Subcutaneous preadipocyte (primary cell): ENCODE measurements at places on chromosomes 4 and X. TPM values are rescaled to one million over a fixed set of nuclear protein-coding genes. Genes with fewer than 3 reads are reported as not detected.

The PRDM8 gene
- 4.0 and 6.6 TPM in 2 replicates for total RNA-seq

The DNAAF6 gene
- not detected in 2 replicates for total RNA-seq

The AVPR2 gene
- total RNA-seq: not detected in 2 replicates

The N4BP2 gene
- 5.7 and 6.2 TPM in 2 replicates for total RNA-seq

The HSD17B11 gene
- total RNA-seq: 36.9 and 49.2 TPM in 2 replicates
